ENCODE measurements at places on chromosomes 12 and 14.
A peak's percentile ranks its signal among the peaks of the same experiment; 100 is the strongest.

- DNase-seq = no peak
These were observed 29.9 kb downstream of the TSPAN19 start for GRCh38 chr12:85006206-85006605.

DNA sequence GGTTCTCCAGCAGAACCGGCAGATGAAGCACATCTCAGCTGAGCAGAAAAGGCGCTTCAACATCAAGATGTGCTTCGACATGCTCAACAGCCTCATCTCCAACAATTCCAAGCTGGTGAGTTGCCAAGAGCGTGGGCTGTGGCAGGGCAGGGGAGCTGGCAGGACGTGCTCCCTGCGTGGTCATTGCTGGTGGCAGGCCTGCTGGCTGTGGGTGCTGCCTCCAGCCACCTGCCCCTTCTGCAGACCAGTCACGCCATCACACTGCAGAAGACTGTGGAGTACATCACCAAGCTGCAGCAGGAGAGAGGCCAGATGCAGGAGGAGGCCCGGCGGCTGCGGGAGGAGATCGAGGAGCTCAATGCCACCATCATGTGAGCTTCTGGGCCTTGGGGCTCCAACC lies 35.8 kb downstream of the IL31 start:
- DNase-seq = no peak

- DNase-seq = no peak
These were observed 42.8 kb downstream of the RASSF3 start for GRCh38 chr12:64653123-64653522.

DNA sequence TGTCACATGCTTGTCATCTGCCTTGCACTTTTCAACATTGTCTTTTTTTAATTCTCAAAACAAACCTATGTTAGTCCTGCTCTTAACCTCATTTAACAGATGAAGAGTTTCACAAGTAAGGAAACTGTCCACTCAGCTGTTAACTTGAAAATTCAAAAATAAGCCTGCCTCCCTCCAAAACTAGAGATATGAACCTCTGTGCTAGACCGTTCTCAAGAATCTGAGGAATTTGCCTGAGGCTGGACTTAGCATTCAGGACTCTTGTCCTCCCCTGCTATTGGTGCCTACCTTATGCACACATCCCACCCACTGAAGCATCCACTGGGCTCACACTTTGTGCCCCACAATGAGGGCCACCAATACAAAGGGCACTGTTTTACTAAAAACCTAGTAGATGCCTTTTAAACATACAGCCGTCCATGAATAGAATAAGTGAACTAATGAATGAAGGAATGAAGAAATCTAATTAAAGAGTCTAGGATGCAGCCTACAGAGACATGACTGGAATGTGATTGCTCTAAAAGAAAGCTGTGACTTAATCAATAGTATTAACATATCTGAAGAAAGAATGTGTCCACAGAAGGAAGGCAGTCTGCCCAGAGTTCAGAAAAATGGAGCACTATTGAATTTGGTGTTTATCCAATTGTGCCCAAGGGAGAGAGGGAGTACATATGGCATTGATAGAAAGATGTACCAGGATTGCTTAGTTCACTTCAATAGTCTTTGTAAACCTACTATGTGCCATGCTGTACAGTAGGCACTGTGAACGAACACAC lies 238.5 kb downstream of the SPTSSA start:
- DNase-seq = no peak

- DNase-seq = no peak
These were observed 72.0 kb downstream of the DICER1 start for GRCh38 chr14:95085321-95085720.

GRCh38 chr12:68958322-68958721 lies 25.4 kb upstream of the CPM start:
- DNase-seq = no peak

- DNase-seq = no peak
These were observed 236.9 kb upstream of the PLEKHG7 start for GRCh38 chr12:92465786-92466295.

- DNase-seq = peak; percentile 44
These were observed 485 bp downstream of the SENP1 start for GRCh38 chr12:48105321-48105866.

GRCh38 chr14:23300687-23301223 lies 1.9 kb downstream of the PPP1R3E start:
- no peak for DNase-seq

DNA sequence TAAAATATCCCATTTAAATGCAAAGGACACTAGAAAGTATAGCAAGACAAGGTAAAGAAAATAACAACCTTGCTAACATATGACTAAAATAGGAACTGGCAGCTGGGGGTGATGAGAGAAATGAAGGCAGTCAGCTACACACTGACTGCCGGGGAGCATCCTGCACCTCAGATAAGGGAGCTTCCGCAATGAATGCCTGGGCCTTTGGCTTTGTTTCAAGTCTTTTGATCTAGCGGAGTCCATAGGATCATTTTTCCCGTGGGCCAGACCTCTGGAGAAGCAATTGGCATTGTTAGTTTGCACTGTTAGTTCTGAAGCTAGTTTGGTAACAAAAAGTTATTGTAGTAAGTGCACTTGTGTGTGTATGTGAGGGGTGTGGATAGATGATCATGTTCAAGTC lies 639.9 kb downstream of the DIO2 start:
- DNase-seq = no peak

DNA sequence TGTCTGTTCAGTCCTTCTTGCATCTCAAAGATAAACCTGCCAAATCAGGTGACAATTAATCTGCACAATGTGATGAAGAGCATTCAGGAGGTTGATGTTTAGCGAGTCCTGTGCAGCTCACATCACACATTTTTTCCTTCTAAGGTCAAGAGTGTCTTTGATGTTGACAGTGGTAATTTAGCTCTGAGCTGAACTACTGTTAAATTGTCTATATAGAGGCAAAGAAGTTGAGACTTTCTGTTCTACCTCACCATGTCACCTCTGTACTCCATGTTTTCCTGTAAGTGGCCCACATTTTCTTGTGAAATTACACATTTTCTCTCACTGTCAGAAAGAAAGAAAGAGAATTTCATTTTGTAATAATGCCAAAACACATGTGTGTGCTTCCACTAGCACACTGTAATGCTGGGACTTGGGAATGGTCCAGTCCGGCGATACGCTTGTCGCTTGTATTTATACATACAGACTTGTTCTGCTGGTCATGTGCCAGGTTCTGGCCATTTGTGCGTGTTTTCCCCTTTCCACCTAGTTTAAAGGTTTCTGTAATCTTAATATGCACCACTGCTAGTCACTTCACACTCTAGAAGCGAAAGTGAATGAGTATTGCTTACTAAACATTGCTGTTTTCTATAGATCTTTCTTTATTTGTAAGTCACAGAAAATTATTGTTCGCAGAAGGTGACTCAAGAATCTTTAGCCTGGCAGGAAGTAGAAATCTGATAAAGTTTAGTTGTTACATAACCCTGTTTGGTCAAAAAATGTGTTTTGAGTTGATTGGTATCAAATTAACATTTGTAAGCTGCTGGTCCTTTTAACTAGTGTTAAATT lies 328.9 kb downstream of the TMTC2 start:
- no peak for DNase-seq

- no peak for DNase-seq
These were observed 44.1 kb downstream of the DAD1 start for GRCh38 chr14:22544881-22545420.

Data from DND-41 (cell line).